DMS79 (cell line): ENCODE measurements at places on chromosomes 1 and 21.

DNA sequence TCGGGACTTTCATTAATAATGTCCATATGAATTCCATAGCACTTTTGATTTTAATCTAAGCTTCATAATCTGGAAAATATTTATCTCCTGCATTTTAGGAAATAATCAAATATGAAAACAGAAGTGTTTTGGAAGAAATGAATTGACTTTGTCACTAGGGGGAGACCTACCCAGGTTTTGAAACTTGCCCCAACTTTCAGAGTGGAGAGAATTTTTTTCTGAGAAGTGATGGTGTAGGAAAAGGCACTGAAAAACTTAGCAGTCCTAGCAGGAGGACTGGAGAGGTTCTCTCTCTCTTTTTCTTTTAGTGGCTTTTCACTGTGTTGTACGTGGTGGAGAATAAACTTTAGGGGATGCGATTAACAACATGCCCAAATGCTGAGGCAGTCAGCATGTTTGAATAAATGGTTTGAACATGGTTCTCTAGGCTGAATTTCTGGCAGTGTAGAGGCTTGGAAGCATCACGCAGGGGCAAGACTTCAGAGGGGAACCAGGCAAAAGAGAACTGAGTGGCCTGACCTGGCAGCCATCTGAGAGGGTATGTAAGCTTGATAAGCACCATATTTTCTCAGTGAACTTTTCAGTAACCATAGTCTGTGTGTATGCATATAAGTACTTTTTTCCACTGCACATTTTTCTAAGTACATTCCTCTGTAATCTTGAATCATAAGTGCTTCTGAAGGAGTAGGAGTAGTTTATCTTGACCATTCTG is 68.3 kb upstream of the NEK7 start:
- DNase-seq = no peak

GRCh38 chr1:35111106-35111505 is 31.9 kb downstream of the ZMYM1 start:
- DNase-seq = no peak

GRCh38 chr1:214516434-214517326 is 34.7 kb downstream of the PTPN14 start:
- DNase-seq = no peak

DNA sequence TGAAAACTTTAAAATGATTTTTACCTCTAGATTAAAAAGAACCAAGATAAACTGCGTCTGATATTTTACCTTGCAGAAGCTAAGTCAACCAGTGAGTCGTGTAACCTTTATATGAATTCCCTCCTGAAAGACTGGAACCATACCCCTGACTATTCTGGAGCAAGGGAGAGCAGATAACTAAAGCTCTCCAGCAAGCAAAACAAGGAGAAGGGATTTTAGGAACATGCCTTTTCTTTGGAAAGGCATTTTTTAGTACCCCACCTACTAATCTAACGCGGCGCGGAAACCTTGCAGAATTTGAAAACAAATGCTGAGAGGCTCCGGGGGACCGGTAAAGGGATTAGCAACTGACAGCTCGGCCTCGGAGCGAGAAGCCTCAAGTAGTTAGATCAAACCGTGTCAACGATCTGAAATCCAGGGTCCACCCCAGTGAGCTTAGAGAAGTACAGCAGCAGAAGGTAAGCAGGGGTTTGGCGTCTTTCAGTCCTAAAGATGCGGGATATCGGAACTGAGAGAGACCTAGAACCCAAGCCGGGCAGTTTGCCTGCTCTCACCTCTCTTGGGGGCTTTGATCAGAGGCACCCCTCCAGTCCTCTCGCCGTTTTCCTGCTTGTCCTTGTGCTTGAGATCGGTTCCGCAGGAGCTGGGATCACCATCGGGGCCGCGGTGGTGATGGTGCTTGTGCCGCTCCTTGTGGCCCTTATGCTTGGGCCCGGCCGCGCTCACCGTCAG is 954 bp downstream of the RSBN1 start:
- DNase-seq = no peak

DNA sequence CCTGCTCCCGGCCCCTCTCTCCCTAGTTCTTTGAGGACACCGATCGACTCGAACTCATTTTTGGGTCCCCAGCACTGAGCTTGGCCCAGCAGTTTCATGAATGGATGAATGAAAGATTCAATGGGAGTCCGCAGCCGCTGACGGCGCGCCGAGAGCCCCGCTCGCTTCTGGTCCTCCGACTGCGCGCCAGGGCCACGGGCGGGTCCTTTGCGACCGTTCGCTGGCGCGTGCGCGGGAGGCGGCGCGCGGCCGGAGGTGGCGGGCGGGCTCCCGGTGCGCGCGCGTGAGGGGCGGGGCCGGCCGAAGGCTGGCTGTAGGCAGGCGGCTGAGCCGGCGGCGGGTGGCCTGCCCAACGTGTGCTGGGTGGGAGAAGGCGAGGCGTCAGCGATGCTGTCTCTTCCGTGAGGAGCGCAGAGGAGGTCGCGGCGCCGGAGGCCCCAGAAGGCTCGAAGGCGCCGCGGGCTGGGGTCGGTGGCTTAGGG is at the start of gene MAST2:
Gene MAST2, plus strand, starts transcription at position 314 of the 482 bp plus-strand sequence. CDS start 284 bp downstream, outside the sequence.
- DNase-seq = peak; percentile 83

DNA sequence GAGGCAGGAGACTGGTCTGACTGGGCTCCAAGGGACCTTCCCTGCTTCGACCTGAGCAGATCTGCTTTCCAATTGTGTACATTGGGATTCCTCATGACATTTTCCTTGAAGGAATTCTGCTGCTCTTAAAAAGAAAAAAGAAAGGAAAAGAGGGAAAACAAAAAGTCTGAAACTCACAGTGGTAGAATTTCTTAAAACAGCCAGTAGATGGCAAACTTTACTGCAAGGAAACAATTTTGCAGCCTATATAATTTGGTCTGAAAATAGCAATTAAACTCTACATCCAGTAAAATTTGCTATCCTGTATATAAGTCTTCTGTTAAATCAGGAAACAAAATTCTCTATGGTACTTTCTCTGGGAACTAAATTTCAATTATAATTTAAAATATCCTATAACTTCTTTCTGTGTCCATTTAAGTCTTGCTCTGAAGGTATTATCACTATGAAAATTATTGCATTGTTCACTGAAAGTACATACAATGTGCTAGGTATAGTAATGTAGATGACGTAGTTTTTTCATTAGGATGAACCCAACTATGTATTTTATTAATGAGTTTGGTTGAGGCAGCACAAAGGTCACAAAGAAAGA is 59.8 kb downstream of the CRB1 start:
- DNase-seq = no peak

- DNase-seq = no peak
Measured at GRCh38 chr1:64895500-64895899, 70.8 kb downstream of the JAK1 start.

GRCh38 chr1:79790950-79791349 is 784.4 kb upstream of the ADGRL4 start:
- no peak for DNase-seq

DNA sequence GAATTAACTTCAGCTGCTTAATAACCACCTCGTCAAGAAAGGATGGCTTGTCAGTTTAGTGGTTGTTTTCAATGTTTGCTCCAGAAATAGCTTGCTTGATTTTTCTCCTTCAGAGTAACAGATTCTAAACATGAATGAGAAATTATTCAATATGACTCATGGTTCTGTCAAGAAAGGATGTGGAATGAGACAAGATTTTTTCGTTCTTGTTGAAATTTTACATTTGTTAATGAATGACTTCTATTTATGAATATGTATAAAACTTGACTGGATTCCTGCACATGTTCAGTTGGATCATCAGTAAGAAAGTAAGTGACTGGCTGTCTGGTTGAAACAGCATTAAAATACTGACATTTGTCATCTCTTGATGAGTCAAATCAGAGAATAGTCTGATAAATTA is 38.3 kb downstream of the IFI44 start:
- no peak for DNase-seq

GRCh38 chr1:167293057-167293456 is 72.4 kb downstream of the POU2F1 start:
- DNase-seq = no peak

DNA sequence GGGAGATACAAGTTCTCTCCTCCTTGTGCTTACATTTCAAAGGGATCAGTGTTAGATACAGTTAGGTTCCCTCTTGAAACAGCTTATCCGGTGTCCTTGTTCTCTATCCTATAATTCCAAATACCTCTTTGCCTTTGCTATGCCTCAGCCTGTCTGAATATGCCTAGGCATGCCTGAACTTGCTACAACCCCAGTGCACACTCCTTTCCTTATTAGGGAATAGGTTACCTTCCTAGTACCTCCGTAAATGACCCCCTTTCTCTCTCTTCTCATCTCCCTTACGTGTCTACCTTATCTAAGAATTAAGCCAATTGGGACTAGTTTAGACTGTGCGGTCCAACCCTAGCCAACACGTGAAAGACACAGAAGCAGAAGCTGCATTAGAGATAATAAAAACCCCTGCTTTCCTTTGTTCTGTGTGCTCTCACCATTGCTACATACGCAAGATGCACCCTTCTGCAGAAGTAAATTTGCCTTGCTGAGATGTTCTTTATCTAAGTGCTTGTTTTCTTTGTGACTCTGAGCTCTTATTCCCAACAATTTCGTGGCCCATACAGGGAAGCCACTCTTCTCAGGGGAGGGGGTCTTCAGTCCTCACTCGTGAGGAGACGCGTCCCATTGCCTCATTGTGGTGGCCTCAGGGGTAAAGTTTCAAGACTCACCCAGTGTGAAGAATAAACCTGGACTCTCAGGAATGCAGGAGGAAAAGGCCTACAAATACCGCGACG is 802.1 kb downstream of the PLA2G4A start:
- DNase-seq = no peak

GRCh38 chr1:30256911-30257310 is 466.5 kb downstream of the MATN1 start:
- DNase-seq = no peak

GRCh38 chr1:72634946-72635345 is 352.6 kb upstream of the NEGR1 start:
- DNase-seq = no peak
